Kidney (tissue), 22 donors: ENCODE measurements at places on chromosomes 13 and 19. TPM values are rescaled to one million over a fixed set of nuclear protein-coding genes. Genes with fewer than 3 reads are reported as not detected.

DNA sequence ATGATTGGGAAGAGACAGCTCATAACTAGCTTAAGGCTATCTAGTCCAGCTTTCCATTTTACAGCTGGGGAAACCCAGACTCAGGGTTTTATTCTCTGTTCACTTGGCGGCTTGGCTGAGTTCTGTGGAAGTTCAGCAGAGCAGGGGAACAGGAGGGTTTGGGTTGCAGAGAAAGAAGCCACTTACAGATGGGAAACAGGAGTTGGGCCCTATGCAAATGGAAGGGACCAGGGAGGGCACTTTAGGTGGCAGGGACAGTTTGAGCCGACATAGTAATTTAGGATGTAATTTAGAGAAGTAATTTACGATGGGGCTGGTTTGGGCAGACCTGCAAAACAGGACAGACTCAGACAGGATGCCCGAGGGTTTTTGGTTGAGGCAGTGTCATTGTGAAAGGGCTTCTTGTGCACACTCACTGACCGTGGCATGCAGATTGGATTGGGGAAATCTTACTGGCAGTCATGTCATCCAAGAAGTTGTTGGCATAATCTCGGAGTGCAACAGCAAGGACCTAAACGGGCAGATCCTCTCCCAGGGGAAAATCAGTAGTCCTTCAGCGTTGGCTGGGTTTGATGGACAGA lies 47.3 kb upstream of the GPR183 start:
- no peaks in the 10 kb centered on the region for H3K4me1 ChIP-seq
- H3K27ac ChIP-seq: no peak overlapping the region
- no peaks in the 10 kb centered on the region for H3K27me3 ChIP-seq
- no peak for DNase-seq
- peaks cover 4% of the 10 kb centered on the region for H3K36me3 ChIP-seq
- H3K4me3 ChIP-seq: no peak overlapping the region

PNMA8B gene
- total RNA-seq: 1.3 TPM

DNA sequence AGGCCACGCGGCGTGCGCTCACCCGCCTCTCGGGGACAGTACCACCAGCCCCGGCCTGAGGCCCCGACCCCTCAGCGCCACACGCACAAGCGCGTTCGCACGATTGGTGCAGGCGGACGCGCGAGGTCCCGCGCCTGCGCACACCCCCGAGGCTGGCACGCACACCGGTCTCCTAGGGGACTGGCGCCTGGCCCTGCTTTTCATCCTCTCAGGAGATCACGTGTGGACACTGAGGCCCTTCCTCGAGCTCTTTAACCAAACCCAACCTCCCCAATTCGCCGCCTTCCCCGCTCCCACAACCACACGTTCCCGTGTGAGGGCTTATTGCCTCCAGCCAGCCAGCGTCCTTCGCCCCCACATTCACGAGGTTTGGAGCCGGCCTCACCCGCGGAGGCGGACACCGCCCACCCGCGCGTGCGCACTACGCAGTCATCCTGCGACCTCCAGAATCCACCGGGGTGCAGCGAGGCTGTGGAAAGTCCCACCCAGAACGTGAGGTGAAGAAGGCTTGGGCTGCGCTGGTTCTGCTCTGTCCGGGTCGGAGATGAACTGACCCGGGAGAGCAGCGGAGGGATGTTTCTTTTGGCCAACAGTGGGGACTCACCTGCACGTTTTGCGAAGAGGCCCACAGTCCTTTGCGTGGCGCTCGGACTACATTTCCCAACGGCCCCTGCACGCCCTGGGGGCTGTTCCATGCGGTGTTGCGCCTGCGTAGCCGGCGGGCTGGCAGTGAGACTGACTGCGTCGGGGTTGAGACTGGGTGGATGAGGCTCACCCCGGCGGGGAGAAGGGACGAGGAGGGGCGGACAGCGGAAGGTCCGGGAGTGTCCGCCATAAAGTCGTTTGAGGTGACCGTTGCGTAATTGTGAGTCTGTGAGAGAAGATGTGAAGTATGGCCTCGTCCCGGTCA lies 539 bp upstream of the ZNF667 start:
- H3K36me3 ChIP-seq: no peaks in the 10 kb centered on the region
- peak overlapping the region; percentile 87 for H3K4me3 ChIP-seq
- H3K27me3 ChIP-seq: no peaks in the 10 kb centered on the region
- H3K4me1 ChIP-seq: no peaks in the 10 kb centered on the region
- H3K27ac ChIP-seq: peak overlapping the region; percentile 83
- DNase-seq: peak; percentile 97

DNA sequence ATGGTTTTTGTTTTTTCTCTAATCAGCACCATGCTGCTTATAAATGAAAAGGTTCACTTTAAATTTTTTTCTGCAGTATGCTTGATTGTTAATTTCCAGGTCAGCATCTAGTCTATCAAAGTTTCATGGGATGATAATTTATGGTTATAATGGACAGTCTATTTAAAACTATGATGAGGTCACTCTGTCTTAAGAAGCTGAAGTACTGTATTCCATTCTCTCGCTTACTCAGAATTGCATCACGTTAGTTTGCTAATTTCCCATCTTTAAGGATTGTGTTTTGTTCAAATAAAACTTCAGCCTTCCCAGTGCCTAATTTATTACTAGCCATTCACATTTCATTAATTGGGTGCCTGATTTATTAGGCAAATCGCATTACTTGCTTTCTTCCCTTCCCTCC lies 94.3 kb downstream of the GPC6 start:
- no peaks in the 10 kb centered on the region for H3K27me3 ChIP-seq
- H3K4me3 ChIP-seq: no peak overlapping the region
- no peak overlapping the region for H3K27ac ChIP-seq

GRCh38 chr19:17076543-17076991 lies 990 bp downstream of the MYO9B start:
- no peak overlapping the region for H3K27ac ChIP-seq
- no peaks in the 10 kb centered on the region for H3K27me3 ChIP-seq
- peak overlapping the region; percentile 84 for H3K4me3 ChIP-seq
- DNase-seq: no peak

OR7A5 gene
- total RNA-seq: not detected

- no peak overlapping the region for H3K27ac ChIP-seq
- H3K27me3 ChIP-seq: no peaks in the 10 kb centered on the region
- H3K4me1 ChIP-seq: peaks cover 2% of the 10 kb centered on the region
- no peaks in the 10 kb centered on the region for H3K36me3 ChIP-seq
- no peak for DNase-seq
Observed at GRCh38 chr13:43368003-43368402, 344.6 kb downstream of the DNAJC15 start.

DNA sequence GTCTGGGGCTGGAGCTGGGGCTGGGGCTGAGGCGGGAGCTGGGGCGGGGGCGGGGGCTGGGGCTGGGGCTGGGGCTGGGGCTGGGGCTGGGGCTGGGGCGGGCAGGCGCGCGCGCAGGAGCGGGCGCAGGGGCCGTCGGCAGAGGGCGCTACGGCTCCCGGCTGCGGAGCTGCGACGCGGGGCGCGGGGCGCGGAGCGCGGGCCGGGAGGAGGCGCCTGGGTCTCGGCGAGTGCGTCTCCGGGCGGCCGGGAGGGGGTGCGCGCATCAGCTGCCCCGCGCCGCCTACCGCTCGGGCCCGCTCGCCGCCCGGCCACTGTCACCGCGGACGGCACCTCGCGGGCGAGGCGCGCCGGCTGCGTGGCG lies 422 bp upstream of the MTUS2 start:
- peaks cover 9% of the 10 kb centered on the region for H3K27me3 ChIP-seq
- H3K4me3 ChIP-seq: no peak overlapping the region
- H3K27ac ChIP-seq: no peak overlapping the region
- H3K4me1 ChIP-seq: peaks cover 4% of the 10 kb centered on the region
- peak; percentile 73 for DNase-seq

DNA sequence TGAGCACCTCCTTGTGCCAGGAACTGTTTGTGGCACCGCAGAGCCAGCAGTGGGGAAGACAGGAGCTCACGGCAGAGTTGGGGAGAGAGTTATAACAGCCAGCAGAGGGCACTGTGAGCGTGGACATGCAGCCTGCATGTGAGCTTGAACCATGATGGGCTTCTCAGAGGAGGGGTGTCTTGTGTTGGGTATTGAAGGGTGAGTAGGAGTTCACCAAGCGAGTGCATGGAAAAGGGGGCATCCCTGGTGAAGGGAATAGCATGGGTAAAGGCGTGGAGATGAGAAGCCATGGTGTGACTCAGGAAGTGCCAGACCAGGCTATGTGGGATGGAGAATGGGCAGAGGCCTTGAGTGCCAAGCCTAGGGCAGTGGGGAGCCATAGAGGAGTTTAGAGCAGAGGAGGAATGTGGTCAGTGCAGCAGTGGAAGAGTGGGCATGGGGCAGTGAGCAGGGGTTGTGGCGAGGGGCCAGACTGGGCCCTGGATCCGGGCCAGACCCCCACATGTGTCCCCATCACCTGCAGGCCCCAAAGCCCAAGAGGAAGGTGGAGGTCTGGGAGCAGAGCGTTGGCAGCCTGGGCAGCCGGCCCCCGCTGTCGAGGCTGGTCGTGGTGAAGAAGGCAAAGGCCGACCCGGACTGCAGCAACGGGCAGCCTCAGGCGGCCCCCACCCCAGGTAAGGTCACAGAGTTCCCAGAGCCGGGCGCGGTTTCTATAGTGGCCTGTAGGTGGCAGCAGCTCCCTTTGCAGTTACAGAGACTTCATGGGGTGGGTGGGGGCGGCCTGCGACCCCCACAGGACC lies 11.8 kb upstream of the SHD start:
- no peaks in the 10 kb centered on the region for H3K4me1 ChIP-seq
- peak overlapping the region; percentile 38 for H3K27ac ChIP-seq
- no peak overlapping the region for H3K4me3 ChIP-seq
- peaks cover 3% of the 10 kb centered on the region for H3K36me3 ChIP-seq
- peak; percentile 65 for DNase-seq

DNA sequence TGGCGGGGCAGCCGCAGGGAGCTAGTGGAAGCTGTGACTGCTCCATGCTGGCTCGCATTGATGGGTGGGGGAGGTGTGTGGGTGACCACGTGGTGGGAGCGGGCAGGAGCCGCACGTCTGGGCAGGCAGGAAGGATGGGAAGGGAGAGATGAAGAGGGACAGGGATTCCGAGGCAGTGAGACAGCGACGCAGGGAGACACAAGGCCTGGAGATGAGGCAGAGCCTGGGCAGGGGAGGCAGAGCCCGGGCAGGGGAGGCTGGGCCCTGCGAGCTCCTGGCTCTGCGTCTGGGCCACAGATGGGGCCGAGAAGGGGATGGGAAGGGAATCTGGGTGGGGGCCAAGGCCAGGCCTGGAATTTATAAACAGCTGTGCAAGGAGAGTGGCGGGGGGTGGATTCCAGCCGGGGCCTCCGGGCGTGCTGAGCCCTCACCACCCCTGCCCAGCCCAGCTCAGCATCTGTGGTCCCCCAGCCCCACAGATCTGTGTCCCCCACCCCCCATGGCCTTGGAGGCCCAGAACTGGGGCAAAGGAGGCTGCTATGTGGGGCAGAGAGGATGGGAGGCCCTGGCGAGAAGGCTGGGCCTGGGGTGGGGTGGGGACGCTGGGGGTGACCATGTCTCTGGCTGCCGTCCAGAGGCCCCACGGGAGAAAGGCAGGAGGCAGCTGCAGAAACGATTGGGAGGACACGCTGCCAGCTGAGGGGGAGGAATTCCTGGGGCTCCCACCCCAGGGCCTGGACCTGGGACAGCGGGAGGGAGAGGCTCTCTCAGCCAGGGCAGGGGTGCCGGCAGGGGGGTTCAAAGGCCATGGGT lies 6.0 kb downstream of the EHD2 start:
- H3K36me3 ChIP-seq: no peaks in the 10 kb centered on the region
- peak; percentile 94 for DNase-seq
- H3K27me3 ChIP-seq: no peaks in the 10 kb centered on the region
- H3K4me1 ChIP-seq: no peaks in the 10 kb centered on the region

- no peak overlapping the region for H3K27ac ChIP-seq
- H3K4me1 ChIP-seq: peaks cover 29% of the 10 kb centered on the region
- no peak overlapping the region for H3K4me3 ChIP-seq
- DNase-seq: peak; percentile 44
- no peaks in the 10 kb centered on the region for H3K27me3 ChIP-seq
Observed at GRCh38 chr13:48585456-48585840, 52.6 kb upstream of the RCBTB2 start.

ZNF180 gene
- total RNA-seq: 10.3 TPM

DNA sequence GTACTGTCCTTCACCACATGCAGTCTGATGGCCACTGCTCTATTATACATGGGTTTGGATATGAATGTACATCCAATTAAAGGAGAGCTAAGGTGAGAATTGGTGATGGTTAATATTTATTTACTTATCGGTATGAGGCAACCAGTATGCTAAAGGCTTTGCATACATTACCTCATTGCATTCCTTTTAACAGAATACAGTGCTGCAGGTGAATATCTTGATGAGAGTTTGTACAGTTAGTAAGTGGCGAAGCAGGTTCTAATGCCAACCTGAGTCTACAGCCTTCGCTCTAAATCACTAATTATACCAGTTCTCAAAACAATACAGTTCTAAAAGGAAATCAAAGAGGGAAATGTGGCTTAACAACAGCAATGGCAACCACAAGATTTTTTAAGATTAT lies 284.1 kb downstream of the ITGBL1 start:
- DNase-seq: no peak
- H3K4me3 ChIP-seq: no peak overlapping the region
- H3K27me3 ChIP-seq: no peaks in the 10 kb centered on the region
- no peaks in the 10 kb centered on the region for H3K4me1 ChIP-seq
- no peak overlapping the region for H3K27ac ChIP-seq
- H3K36me3 ChIP-seq: no peaks in the 10 kb centered on the region

ZSWIM9 gene
- total RNA-seq: 7.8 TPM

NCLN gene
- total RNA-seq: 43.3 TPM
